H9 (cell line): ENCODE measurements at places on chromosomes 16 and 17.
A peak's percentile ranks its signal among the peaks of the same experiment; 100 is the strongest.

- peak; percentile 56 for DNase-seq
These were observed 8.5 kb upstream of the ZC3H18 start for GRCh38 chr16:88561485-88562359.

GRCh38 chr16:12150600-12150999 lies 174.1 kb downstream of the SNX29 start:
- no peak for DNase-seq

DNA sequence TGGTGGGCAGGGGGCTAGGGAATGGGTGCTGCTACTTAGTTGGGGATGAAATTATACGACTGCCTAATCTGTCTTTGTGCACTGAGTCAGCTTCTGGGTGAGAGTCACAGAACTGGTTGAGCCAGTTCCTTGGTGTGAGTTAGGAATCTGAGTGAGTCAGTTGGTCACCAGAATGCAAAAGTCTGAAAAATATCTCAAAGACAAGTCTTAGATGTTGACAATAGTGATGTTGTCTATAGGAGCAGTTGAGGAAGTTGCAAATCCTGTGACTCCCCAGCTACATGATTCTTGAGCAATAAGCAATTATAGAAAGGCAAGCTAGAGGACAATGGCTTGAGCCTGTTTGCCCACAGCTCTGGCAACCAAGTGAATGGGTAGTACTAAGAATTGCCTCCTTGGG lies 399.2 kb downstream of the CNTNAP4 start:
- peak; percentile 35 for DNase-seq

GRCh38 chr17:50529849-50530248 lies 2.7 kb upstream of the EPN3 start:
- DNase-seq = no peak

DNA sequence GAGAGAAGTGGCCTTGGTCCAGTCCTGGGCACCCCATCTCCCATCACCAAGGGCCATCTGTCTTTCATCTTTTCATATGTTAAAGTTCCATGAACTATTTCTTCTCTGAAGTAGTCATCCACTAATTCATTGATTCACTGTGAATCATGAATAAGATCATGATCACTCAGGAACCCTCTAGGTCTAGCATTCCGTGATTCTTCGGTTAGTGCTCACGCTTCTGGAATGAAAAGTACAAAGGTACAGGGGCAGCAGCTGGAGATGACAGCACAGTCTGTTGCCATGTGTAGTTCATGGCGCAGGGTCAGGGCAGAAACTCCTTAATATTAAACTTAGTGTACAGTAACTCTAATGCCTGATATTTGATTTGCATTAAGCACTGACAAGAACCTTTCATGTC lies 127.1 kb downstream of the CDH13 start:
- no peak for DNase-seq

GRCh38 chr17:76995387-76996105 lies 127.3 kb downstream of the MGAT5B start:
- peak; percentile 80 for DNase-seq

- no peak for DNase-seq
These were observed 1.2 kb downstream of the CPD start for GRCh38 chr17:30379903-30380381.

GRCh38 chr16:57479205-57479975 lies 6.9 kb downstream of the DOK4 start:
- peak; percentile 80 for DNase-seq

DNA sequence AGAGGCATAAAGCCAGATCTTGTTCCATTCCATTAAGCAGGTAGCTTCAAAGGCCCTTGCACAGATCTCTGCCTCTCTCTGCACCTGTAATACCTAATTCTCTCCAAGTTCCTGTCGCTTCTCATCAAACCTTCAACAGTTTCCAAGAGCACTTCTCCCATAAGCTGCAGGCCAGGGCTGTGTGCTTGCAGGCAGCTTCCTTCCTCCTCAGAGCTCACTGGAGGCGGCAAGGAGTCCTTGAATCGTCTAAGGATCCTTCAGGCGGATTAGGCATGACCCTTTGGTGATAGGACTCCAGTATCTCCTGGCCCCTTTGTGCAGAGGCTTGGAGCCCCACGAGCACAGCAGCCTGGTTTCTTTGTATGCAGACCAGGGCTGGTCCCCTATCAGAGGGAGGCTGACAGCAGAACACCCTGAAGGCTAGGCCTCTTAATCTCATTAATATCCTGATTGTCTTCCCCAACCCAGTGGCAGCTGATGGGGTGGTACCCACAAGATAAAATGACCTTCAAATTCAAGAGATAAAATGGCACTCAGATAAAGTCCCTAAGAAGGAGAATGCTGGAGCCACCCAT lies 19.8 kb downstream of the HNF1B start:
- no peak for DNase-seq

DNA sequence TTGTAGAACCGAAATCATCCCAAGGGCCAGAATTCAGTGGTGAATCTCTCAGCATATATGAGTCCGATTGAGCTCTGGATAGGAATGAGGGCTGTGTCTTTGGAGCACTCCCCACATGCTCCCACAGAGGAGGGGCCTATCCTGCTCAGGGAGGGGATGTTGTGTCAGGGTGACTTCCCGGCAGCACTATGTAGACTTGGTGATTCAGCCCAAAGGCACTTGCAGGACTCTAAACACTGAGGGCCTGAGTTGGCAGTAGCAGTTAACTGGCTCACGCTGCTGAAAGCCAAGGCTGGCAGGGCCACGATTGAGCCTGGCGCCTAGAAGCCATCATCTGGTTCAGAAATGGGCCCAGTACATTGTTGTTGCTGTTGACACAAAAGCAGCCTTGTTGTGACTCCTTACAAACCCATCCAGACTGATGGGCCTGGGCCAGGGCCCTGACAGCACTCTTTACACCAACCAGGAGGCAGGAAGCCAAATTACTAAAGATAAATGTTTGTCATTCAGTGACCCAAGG lies 31.9 kb downstream of the NMT1 start:
- DNase-seq = no peak

- DNase-seq = no peak
These were observed 15.8 kb upstream of the UQCRC2 start for GRCh38 chr16:21937336-21937829.

GRCh38 chr16:13052431-13052830 lies 151.0 kb downstream of the SHISA9 start:
- DNase-seq = no peak

DNA sequence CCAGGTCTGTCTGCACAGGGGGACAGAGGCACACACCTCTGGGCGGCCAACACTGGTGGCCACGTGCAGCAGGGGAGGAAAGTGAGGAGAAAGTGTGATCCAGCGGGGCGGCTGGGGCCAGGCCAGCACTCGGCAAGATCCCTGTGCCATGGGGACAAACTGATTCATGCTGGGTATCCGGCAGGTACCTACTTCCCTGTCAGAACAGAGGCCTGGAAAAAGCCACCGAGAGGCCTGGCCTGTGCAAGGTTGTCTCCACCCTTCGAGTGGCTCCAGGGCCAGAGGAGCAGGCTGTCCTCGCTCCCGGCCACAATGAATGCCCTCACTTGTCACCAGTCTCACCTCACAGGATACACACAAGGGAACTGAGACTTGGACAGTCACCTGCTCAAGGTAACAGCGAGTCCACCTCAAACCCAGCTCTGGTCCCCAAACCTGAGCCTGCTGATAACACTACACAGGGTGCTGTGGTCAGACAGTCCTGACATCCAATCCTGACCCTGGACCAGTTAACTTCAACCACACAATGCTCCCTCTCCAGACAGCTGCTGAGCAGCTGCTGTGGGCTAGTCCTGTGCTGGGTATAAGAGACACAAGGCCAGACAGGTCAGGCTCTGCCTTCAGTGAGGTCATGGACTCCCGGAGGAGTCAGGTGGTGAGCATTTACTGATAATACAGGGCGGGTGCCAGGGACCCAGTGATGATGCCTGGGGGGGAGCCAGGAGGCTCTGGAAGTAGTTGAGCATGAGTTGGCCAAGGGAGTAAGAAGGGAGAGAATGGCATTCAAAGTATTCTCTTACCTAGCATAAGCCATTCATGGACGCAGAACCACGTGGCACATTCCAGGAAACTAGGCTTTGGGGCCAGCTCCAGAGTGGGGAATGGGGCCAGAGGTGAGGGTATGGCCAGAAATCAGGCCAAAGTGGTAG lies 53.0 kb downstream of the VAC14 start:
- no peak for DNase-seq

- DNase-seq = no peak
These were observed 51.1 kb upstream of the MEAK7 start for GRCh38 chr16:84555418-84556196.

DNA sequence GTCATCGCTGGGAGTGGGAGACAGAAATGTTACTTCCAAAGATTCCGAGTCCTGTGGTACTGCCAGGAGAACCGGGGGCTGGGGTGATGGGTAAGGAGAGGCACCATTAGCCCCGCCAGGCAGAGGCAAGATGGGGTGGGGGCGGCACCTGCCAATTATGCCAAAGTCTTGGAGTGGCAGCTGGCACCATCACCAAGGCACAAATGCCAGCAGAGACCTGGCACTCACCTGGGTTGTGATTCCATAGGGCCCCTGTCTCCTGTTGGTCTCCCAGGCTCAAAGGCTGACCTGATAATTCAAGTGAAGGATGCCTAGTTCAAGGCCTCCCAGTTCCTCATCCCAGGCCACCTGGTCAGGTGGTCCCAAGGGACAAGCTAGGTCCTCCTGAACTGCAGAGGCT lies 7.6 kb downstream of the NXPH3 start:
- DNase-seq = no peak

DNA sequence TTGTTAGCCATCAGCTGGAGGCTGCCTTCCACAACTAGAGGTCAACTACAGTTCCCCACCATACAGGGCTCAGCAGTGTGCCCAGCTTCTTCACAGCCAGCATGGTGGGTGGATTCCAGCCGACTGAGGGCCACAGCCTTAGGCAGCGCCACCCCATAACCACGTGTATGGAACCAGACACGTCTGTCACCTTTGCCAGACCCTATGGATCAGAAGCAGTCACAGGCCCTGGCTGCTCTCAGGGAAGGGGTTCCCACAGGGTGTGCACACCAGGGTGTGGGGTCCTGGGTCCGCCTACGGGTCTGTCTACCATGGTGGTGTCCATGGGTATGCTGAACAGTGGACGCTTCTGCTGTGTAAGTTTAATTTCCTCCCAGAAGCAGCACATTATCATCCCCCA lies 265.0 kb upstream of the FOXF1 start:
- no peak for DNase-seq

GRCh38 chr16:70465999-70466804 lies 11.8 kb downstream of the FCSK start:
- no peak for DNase-seq

GRCh38 chr16:49399594-49400364 lies 26.2 kb downstream of the C16orf78 start:
- DNase-seq = no peak

DNA sequence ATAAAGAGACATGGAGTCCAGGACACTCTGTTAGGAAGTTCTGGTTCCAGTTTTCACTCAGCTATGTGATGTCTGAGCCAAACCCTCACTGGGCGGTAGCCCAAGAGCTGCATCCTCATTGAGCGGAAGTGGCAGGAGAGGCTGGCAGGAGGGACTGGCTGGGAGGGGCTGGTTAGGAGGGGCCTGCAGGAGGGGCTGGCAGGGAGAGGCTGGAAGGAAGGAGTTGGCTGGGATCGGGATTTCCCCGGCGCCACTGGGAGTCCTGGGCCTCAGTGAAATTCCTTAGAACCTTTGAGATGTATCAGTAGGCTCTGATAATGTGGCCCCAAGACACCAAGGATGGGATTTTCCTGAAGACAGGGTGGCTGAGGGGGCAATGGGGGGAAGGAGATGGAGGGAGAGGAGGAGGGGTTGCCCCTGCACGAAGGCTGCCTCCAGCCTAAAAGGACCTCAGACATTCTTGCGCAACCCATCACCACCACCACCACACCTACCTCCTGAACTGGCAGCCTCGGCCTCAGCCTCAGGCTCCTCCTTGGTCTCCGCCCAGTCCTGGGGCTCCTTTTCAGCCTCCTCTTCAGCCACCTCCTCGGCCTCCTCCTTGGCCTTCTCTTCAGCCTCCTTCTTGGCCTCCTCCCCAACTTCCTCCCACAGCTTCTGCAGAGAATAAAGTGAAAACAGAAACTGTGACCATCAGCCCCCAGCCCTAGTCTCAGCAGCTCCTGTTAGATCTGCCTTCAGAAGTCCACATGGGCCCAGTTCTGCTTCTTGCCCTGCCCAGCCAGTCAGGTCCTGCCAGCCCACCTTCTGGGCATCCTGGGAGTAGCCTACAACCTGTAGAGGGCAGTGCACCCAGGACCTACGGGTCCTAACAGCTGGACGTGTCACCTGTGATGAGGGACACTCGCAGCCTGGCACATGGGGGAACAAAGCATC lies 31.7 kb downstream of the CNGB1 start:
- DNase-seq = no peak

DNA sequence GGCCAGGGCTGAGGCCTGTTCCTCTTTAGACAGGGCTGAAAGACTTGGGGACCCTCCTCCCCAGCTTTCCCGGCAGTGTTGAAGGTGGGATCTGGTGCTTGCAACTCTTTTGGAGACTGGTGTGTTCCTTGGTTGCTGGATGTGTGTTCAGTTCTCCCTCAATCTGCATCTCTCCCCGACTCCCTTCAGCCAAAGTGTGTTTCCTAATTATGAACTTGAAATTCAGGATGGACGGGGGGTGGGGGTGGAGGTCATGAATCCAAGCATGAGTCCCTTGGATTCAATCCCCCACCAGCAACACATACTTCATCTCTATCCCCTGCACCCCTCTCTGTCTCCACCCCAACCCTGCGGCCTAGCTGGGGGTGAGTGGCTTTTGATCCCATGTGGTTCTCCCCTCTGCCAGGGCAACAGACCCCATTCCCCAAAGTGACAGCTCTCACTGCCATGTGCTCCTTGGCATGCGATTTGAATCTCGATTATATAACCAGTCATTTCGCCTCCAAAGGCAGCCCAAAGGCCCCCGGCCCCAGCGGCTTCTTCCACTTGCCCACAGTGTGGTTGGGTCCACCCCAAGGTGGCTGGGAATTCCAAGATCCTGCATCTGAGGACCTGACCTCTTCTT lies 1.3 kb downstream of the ARHGAP23 start:
- DNase-seq = no peak
